ENCODE measurements at places on chromosomes 7 and 10.

GRCh38 chr10:83678850-83679249, 460.5 kb upstream of the GHITM start:
- no peak for DNase-seq

- no peak for DNase-seq
These were observed 108.1 kb downstream of the CLEC2L start for GRCh38 chr7:139631520-139632031.

GRCh38 chr10:70699659-70700174, 27.4 kb downstream of the ADAMTS14 start:
- no peak for DNase-seq

- DNase-seq, result no peak
These were observed 81.7 kb downstream of the NRP1 start for GRCh38 chr10:33252794-33253203.

DNA sequence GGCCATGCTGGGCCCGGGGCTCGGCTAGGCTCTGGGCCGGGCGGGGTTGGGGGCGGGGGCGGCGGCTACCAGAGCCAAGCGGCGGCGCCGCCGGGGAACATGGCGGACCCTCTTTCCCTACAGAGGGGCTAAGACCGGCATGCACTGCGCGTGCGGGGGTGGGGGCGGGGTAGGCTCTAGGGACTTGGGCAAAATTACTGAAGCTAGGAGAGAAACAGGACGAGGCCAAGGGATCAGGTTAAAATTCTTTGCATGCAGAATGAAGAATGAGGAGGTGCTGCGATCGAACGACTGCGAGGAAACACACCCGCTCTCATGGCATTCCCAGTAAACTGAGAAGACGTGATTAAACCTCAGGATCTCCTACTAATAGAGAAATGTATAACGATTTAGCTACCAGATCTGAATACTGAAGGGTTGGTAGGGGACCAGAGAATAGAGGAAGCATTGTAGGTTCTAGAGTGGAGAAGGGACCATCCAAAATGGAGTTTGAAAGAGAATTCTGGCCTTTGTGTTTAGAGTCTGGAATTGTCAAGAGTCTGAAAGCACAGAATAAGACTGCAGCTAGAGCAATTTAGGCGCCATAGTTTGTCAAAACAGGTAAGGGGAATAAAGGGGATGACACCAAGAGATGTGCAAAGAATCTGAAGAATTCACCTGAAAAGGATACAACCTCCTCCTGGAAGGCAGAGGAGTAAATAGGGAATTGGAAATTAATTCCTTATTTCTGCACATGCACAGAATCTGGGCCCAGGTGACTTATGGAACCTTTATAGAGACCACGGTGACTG, at the start of gene PPP3CB:
PPP3CB (minus strand) TSS at position 141 of the 791 bp plus-strand sequence; CDS start at position 6, 135 bp downstream.
- DNase-seq, result peak; percentile 90

DNA sequence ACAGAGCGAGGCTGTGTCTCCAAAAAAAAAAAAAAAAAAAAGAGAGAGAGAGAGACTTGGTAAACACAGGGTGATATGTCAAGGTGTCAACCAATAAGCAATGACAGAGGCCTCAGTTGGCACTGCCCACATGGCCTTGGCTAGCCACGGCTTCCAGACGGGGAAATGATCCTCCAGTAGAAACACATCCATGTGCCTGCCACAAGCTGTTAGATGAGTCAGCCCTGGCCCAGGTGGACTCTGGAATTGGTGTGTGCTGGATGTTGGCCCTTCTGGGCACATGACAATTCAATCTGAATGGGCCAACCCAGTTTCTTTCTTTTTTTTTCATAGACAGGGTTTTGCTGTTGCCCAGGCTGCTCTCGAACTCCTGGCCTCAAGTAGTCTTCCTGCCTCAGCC, 13.7 kb downstream of the RFC2 start:
- DNase-seq, result no peak

- no peak for DNase-seq
These were observed 176.8 kb downstream of the ZMYND11 start for GRCh38 chr10:311901-312665.

DNA sequence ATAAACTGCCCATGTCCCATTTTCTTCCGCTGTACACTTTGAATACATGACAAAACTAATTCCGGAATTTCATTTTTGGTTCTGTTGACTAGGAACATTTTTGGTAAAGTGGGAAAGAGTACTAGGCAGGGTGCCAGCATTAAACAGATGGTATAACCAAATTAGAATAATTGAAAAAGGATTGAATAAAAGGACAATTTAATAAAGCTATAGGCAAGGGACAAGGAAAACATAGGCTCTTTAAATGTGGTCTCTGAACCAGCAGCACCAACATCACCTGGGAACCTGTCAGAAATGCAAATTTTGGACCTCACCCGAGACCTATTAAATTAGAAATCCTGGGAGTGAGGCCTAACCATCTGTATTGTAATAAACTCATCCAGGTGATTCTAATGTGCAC, 376.9 kb downstream of the LRRTM3 start:
- DNase-seq, result no peak

GRCh38 chr10:121368347-121369025, 229.8 kb downstream of the FGFR2 start:
- DNase-seq, result no peak

Measured in NCI-H1694 (cell line).